ENCODE measurements at places on chromosomes 7 and 10.

DNA sequence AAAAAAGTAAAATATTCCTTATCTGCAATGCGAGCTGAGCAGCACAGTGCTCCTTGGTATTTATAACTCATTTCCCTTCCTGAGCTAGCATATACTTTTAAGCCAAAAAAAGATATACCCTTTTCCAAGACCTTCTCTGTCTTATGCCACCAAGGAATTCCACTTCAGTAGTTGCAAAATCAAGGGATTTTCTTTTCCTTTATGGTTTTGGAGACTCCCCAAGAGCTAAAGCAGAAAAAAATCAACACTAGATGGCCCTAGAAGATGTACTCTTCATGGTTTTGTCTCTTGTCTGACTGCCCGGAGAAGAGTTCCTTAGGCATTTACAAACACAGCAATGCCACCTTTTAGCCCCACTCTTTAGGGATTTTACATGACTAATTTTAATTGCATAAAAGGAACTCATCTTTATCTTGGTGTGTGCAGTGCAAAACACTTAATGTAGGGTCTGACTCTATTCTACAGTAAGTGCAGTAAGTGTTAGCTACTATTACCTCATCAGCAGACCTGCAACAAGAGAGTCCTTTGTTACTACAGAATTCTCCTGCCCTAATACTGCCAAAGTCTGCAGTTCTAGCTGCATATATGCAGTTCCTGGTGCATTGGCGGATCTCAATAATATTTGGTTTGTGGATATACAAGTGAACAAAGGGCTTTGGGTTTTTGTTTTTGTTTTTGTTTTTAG is 443.3 kb downstream of the GFRA1 start:
- H3K4me3 ChIP-seq, result no peak overlapping the region
- H3K36me3 ChIP-seq, result no peaks in the 10 kb centered on the region
- H3K27me3 ChIP-seq, result no peaks in the 10 kb centered on the region
- H3K4me1 ChIP-seq, result no peaks in the 10 kb centered on the region
- DNase-seq, result no peak

DNA sequence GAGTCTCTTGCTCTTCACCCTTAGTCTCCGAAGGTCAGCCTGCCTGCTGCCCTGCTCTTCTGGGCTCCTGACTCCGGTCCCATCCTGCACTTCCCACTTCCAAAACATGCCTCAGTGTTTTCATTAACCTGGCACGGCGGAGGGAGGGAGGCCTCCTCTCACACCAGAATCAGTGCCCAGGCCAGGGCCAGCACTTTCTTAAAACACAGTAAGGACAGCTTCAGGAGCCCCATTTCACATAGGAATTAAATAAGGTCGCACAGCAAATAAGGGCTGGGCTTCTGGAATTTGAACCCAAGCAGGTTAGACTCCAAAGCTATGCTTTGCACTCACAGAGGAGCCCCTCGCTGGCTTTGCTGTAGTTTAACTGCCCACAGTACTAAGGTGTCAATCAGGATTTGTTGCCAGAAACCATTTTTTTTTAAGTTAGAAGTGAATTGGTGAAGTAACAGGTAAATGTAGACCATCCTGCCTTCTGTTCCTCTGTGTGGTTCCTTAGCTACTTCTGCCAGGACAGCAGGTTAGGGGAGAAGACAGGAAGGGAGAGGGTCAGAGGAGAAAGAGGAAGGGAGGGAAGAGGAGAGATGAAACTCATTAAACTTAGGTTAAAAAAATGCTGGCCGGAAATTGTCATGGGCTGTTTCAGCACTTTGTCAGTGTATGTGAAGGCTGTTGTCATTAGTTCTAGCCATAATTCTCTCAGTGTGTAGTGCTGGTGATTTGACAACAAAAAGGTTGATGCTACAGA is 1.1 kb downstream of the RASSF4 start:
- H3K4me1 ChIP-seq, result peaks cover 66% of the 10 kb centered on the region
- DNase-seq, result no peak
- peak overlapping the region; percentile 53 for H3K27ac ChIP-seq
- peak overlapping the region; percentile 72 for H3K4me3 ChIP-seq

DNA sequence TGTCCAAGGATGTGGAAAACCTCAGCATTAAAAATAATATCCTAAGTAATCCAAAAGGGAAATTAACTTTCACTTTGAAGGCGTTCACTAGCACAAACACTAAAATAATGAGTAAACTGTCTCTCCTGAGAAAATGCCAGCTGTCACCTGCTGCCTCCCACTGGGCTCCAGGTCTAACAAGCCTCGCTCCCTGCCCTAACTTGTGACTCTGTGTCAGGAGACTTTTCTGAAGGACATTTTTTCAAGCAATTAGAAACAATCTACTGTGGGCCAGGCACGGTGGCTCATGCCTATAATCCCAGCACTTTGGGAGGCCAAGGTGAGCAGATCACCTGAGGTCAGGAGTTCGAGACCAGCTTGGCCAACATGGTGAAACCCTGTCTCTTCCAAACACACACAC is 72.8 kb upstream of the GLCCI1 start:
- H3K4me1 ChIP-seq, result no peaks in the 10 kb centered on the region
- DNase-seq, result no peak
- H3K27me3 ChIP-seq, result no peaks in the 10 kb centered on the region
- no peak overlapping the region for H3K27ac ChIP-seq
- no peaks in the 10 kb centered on the region for H3K36me3 ChIP-seq

GRCh38 chr10:110843031-110843430 is 28.7 kb upstream of the PDCD4 start:
- peak overlapping the region; percentile 72 for H3K27ac ChIP-seq
- H3K36me3 ChIP-seq, result no peaks in the 10 kb centered on the region
- H3K4me3 ChIP-seq, result no peak overlapping the region

GRCh38 chr10:28971764-28972163 is 294.4 kb downstream of the BAMBI start:
- H3K4me1 ChIP-seq, result no peaks in the 10 kb centered on the region
- no peak for DNase-seq
- no peaks in the 10 kb centered on the region for H3K36me3 ChIP-seq
- H3K27ac ChIP-seq, result no peak overlapping the region

- no peaks in the 10 kb centered on the region for H3K36me3 ChIP-seq
- no peak overlapping the region for H3K27ac ChIP-seq
- no peak overlapping the region for H3K4me3 ChIP-seq
- no peak for DNase-seq
Observed at GRCh38 chr10:13276749-13277365, 23.0 kb downstream of the PHYH start.

DNA sequence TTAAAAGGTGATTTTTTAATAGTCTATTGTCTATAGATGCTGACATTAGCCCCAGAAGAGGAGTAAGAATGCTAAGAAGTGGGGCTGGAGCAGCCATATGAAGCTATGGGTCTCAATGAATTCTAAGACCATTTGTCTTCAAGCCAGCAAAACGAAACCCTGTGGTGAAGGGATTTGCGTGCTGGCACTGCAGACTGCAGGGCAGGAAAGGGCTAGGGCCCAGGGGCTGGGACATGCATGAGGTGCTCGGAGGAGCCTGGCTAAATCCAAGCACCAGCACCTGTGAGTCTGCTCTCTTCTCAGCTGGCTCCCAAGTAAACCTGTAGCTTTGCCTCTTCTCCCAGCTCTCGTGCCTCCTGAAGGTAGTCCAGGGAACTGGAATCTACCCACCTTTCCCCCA is 1.3 kb upstream of the NDST2 start:
- H3K4me3 ChIP-seq, result no peak overlapping the region
- H3K27ac ChIP-seq, result peak overlapping the region; percentile 18
- H3K4me1 ChIP-seq, result peaks cover 17% of the 10 kb centered on the region
- no peak for DNase-seq
- H3K36me3 ChIP-seq, result peaks cover 40% of the 10 kb centered on the region

GRCh38 chr10:97016728-97017473 is 168.9 kb downstream of the SLIT1 start:
- DNase-seq, result no peak
- H3K27me3 ChIP-seq, result no peaks in the 10 kb centered on the region
- no peaks in the 10 kb centered on the region for H3K36me3 ChIP-seq
- H3K4me1 ChIP-seq, result peaks cover 11% of the 10 kb centered on the region

- DNase-seq, result no peak
- no peaks in the 10 kb centered on the region for H3K27me3 ChIP-seq
- H3K27ac ChIP-seq, result no peak overlapping the region
- no peak overlapping the region for H3K4me3 ChIP-seq
- no peaks in the 10 kb centered on the region for H3K4me1 ChIP-seq
Observed at GRCh38 chr10:90644165-90644564, 213.7 kb downstream of the HTR7 start.

GRCh38 chr10:6019010-6019782 is 41.9 kb upstream of the IL15RA start:
- peaks cover 3% of the 10 kb centered on the region for H3K4me1 ChIP-seq
- H3K36me3 ChIP-seq, result no peaks in the 10 kb centered on the region
- H3K27ac ChIP-seq, result no peak overlapping the region
- H3K27me3 ChIP-seq, result no peaks in the 10 kb centered on the region
- H3K4me3 ChIP-seq, result no peak overlapping the region

DNA sequence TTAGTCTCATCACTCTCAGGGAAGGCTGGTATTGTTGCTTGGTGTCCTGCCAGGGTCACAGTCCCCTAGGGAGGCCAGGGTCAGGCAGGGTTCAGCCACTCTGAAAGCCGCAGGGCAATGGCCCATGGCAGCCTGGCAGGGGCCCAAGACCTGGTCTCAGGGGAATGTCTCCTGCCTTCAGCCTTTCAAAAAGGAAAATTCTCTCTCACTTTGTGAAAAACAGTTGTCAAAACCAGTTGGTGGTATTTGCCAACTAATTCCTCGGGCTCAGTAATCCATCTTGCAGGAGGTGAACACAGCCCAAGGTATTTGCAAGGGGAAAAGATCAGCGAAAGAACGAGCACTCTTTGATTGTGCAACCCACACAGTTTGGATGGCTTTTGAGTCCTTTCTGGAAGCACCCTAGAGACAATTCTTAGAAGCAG is 101.5 kb downstream of the JCAD start:
- DNase-seq, result no peak
- H3K27ac ChIP-seq, result no peak overlapping the region
- no peaks in the 10 kb centered on the region for H3K27me3 ChIP-seq
- H3K4me3 ChIP-seq, result no peak overlapping the region
- H3K4me1 ChIP-seq, result no peaks in the 10 kb centered on the region

GRCh38 chr7:30327813-30328212 is 43.4 kb downstream of the ZNRF2 start:
- no peak overlapping the region for H3K27ac ChIP-seq
- DNase-seq, result no peak
- H3K27me3 ChIP-seq, result no peaks in the 10 kb centered on the region
- H3K36me3 ChIP-seq, result peaks cover 2% of the 10 kb centered on the region
